Right renal cortex interstitium (tissue), 3 donors: ENCODE measurements at places on chromosomes 13 and 19. TPM values are rescaled to one million over a fixed set of nuclear protein-coding genes. Genes with fewer than 3 reads are reported as not detected.

- DNase-seq = no peak
Observed at GRCh38 chr13:78589206-78589605, 14.1 kb downstream of the POU4F1 start.

The ZNF726 gene
- polyA plus RNA-seq = 9.4 TPM

The SPTBN4 gene
- 1.8 TPM for polyA plus RNA-seq

- DNase-seq = no peak
Observed at GRCh38 chr13:42631181-42631580, 57.2 kb downstream of the TNFSF11 start.

DNA sequence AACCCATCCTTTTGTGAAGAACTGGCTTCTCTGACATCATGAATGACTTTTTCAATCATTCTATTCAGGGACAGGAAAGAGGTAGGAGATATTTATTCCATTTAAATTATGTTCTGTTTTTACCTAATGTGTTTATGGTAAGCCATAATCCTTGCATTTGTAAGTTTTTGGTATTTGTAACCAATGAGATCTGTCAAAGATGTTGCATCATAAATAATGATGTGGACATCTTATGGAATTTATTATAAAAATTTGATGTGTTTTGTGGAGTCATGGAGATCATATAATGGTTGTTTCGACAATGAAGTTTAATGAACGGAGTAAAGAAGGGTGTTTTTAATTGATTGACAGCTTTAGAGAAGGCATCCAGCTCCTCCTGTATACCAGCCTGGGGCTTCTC lies 67.6 kb downstream of the LMO7 start:
- DNase-seq = no peak

The SIGLEC12 gene
- polyA plus RNA-seq = not detected

GRCh38 chr13:27406178-27406939 lies 18.1 kb upstream of the GTF3A start:
- DNase-seq = no peak

The LRRC8E gene
- polyA plus RNA-seq = 2.3 TPM

DNA sequence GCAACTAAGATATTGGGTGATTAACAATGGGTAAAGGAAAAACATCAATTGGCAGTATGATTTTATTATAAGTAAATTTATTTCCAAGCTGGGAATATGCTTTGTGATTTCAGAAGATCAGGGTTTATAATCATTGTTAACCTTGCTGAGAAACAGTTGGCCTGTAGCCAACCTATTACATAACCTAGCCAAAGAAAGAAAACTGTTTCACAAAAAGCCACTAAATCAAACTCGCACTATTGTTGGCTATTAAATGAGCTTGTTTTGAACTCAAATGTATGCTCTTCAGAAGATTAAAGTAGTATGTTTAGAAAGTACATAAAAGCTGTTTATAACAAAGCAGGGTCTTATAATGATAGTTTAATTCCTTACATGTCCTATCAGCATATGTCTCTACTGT lies 151.7 kb downstream of the LHFPL6 start:
- no peak for DNase-seq

- DNase-seq = no peak
Observed at GRCh38 chr13:76231522-76232167, 595.5 kb downstream of the LMO7 start.

DNA sequence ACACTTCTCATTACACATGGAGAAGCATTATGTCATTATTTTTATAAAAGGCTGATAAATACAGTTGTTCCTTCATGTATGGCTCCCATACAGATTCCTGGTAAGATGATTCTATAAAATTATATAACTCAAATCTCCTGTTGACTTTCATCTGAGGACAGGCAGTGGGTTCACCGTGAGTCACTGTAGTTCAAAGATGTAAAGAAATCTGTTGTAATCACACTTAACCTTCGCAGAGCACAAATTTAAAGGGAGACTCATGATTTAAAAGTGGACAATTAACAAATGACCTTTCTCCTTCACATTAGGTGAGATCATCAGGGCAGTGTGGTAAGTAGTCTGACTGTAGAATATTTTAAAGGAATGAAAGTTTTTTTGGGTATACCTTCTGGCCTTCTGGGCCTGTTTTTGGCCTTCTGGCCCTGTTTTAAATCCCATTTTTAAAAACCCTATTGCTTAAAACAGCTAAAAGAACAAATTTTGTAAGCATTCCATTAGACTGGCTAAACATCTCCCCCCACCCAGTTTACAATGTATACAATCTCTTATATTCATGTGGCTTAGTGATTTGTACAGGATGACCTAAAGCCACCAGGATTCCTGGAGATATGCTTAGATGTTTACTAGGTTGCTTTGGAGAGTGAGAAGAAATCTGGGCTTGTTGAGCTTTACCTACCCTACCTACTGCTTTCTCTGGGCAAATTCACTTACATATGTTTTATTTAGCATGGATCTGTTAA lies 171.2 kb downstream of the ITGBL1 start:
- no peak for DNase-seq

- DNase-seq = no peak
Observed at GRCh38 chr19:17711851-17712250, 7.4 kb upstream of the MAP1S start.

- no peak for DNase-seq
Observed at GRCh38 chr19:19418555-19419260, 13.2 kb downstream of the GATAD2A start.

DNA sequence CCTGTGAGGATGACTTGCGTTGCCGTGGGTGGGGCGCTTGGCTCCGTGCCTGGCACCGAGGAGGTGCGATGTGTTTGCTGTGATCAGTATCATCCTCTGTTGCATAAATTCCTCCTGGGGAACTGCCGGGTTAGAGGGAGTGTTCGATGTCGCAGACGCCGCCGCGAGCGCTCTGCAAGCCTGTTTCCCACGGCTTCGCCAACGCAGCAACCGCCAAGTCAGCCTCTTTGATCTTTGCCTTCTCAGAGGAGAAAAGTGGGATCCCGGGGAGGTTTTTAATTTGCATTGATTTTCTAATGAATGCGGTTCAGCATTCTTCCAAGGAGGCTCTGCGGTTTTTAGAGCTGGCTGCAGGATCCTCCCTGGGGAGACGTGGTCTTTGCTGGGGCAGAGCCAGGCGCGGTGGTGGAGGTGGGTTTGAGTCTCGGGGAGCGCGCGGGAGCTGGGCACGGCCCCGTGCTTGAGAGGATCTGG lies 7.6 kb downstream of the GPR32 start:
- DNase-seq = no peak

DNA sequence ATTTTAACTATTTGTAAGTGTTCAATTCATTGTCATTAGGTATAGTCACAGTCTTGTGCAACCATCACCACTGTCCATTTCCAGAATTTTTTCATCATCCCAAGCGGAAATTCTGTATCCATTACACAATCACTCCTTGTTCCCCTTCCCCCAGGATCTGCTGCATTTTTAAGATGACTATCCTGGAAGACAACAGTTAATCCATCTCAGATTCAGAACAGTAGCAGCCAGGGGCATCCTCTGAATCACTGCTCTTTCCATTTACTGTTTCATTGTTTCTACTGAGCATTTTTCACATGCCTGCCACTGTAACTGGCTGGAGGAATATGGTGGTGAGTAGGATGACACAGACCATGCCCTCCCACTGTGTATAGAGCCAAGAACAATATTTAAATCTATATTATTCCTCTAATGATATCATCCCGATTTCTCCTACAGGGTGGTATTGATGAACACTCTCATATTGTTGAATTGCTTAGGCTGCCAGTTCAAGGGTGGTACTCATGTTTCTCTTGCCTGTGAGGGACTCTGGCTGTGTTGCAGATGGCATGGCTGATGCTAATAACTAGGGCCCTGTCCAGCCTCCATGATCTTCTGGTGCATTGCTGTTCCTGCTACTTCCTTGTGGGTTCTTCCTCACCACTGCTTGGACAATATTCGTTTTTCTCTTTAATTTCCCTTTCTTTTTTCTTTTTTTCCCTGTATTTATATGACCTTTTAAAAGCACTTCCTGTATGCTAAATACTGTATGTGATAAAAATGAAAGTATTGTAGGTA lies 59.0 kb downstream of the WDFY2 start:
- no peak for DNase-seq

The CGB5 gene
- not detected for polyA plus RNA-seq

- no peak for DNase-seq
Observed at GRCh38 chr13:44903574-44903985, 85.7 kb downstream of the NUFIP1 start.

The ATP4A gene
- polyA plus RNA-seq = 0.06 TPM

DNA sequence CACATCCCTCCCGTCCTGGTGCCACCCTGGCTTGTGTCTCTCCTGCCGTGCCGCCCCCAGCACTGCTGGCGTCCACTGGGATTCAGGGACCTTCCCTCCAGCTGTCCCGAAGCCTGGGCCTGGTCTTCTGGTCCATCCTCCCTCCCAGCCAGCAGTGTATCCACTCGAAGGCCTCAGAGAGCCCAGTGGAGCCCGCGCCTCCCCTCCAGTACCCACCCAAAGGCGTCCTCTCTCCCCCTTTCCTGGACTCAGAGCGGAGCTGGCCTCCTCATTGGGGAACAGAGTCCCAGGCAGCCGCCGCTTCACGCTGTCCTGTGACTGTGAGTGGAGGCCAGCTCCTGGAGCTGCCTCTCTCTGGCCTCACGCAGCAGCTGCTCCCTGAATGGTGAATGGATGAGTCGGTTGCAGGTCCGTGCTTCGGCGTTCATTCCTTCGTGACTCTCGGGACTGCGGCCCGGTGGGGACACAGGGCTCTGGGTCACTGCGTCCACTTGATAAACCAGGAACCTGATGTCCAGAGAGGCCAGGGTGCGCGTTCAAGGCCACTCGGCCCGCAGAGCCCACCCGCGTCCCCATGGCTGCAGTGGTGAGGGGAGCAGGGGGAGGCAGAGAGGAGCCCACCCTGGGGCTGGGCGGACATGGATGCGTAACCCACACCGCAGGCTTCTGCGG lies 12.1 kb downstream of the ONECUT3 start:
- no peak for DNase-seq

DNA sequence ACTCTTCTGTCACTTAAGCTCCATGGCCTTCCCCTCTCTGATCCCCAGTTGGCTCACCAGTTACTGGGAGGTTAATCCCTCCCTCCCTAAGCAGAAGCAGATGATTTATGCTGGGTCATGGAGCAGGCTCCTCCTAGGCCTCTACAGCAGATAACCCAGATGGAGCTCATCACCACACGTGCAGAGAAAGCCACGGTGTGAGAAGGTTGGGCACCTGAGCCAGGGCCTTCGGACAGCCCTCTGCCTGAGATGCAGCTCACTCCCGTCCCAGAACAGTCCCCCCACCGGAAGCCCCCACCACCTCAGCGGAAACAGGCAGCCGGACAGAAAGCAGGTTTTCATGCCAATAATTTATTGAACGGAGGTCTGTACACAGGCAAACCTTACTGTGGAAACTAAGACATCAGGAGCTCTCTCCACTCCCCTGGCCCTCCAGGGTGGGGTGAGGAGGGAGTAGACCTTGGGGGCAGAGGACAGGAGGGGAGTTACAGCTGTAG lies 9.8 kb downstream of the ZNF526 start:
- DNase-seq = no peak

GRCh38 chr13:75804605-75805004 lies 168.5 kb downstream of the LMO7 start:
- no peak for DNase-seq

DNA sequence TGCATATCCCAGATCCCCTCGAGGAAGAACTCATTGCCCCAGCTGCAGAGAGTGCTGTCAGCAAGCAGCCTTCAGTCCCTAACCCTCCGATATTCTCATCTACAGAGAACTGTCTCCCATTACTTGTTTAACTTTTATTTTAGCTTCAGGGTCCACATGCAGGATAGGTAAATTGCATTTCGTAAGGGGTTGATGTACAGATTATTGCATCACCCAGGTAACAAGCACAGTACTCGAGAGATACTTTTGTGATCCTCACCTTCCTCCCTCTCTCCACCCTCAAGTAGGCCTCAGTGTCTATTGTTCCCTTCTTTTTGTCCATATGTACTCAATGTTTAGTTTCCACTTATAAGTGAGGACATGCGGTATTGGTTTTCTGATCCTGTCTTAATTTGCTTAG lies 171.5 kb upstream of the IRS2 start:
- no peak for DNase-seq
